ENCODE measurements at places on chromosomes 1 and 21.

DNA sequence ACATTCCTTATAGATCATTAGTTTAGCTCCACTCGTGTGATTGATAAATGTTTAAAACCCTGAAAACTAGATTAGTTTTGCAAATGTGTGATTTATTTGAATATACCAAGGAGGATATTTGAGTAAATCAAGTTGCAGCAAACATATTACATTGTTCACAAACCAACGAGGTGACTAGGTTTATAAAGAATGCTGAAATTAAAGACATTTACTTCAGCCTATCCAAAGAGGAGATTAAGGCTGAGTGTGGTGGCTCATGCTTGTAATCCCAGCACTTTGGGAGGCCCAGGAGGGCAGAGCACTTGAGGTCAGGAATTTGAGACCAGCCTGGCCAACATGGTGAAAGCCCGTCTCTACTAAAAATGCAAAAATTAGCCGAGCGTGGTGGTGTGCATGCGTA, 34.1 kb downstream of the VTCN1 start:
- no peak for DNase-seq

- DNase-seq = no peak
Observed at GRCh38 chr1:175889848-175890247, 146.5 kb upstream of the TNR start.

DNA sequence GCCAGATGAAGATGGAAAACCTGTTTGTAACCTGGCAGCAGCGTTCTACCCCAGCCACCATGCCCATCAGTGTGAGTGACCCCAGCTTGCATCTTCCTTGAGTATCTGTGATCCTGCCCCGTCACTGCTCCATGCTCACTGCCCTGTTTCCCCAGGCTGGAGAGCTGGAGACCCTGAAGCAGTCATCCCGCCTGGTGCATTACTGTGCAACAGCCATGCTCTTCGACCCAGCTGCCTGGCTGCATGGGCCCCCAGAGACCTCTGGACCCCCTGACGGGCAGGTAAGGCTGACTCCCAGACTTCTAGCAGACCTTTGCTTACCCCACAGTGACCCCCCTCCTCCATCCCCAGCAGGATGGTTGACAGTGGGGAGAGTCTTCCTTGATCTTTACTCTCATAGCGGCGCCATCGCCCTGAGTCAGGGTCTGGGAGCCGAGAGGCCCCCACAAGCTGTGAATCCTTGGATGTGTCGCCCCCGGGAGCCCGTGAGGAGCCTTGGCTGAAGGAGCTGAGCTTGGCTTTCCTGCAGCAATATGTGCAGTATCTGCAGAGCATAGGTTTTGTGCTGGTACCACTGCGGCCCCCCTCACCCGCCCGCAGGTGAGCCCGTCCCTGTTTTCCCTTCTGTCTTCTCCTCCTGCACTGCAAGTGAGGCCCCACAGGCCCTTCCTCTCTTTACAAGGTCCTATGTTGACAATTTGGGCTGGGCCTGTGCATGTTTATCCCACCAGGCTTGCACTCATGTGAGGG, 10.4 kb downstream of the HYI start:
- no peak for DNase-seq

- DNase-seq = no peak
Observed at GRCh38 chr1:97128426-97128825, 406.8 kb downstream of the PTBP2 start.

DNA sequence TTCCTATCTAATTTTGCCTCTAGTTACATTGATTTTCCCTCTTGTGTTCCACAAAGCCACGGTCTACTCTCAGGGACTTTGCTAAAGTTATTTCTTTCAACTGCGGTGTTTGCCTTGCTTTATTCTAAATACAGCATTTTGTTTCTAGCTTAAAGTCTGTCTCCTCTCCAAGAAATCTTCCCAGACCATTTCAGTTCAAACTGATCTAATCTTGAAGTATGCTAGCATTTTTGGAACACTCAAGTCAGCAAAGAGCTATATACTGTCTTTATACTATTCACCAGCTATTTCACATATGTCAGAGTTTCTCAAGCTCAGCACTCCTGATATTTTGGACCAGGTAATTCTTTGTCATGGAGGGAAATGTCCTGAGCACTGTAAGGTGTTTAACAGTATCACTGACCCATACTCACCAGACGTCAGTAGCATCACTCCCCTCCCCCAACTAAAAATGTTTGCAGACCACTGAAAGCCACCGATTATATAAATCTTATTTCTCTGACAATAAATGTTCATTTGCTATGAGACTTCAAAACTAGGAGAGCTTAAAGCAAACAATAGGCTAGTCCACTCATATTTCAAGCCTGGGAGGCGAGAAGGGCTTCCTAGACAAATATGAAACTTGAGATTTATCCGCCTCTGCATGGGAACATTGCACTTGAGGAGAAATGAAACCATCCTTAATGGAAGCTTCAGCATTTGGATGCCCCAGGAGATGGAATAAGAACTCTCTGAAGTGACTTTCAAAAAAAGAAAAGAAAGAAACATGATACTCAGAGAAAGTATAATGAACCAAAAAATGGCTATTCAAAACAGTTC, 81.1 kb downstream of the KIAA0319L start:
- DNase-seq = no peak

DNA sequence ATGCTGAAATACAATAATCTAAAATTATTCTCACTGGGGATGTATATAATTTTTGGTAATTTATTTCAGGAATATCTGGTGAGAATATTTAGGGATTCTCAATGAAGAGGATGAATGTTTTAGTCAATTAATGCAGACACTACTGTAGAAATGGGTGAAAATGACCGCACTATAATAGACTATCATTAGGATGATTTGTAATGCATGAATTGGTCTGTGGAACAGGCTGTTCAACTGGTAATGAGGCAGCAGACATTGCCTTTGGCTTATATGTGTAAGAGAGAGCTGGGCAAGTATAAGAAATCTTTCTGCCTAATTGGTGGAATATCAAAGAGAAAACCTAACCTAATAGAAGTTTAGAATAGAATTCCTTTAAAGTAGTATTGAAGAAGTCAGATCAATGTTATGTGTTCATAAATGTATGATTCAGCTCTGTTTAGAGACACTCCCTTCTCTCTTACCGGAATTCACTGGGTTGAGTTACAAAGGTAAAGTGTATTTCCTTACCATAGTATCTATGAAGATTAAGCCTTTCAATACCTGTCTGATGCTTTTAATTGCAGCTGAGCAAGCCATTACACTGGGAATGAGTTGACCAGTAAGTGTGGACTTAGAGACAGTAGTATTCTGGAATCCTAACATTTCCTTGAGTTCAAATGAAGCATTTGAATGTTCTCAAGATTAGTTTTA, 274.5 kb downstream of the S1PR1 start:
- DNase-seq = no peak

DNA sequence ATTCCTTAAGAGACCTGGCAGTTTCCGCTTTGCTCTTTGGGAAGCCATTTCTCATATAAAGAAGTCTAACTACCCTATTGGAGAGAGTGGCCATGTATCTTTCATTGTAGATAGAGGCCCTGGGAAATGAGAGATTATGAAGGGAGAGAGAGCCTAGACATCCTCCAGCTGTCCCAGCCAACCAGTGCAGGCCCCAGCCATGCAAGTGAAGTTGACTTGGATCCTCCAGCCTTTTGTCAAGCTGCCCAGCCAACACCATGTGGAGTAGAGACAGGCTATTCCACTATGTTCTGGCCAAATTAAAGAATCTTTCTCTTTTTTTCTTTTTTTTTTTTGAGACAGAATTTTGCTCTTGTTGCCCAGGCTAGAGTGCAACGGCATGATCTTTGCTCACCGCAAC, 7.1 kb upstream of the ANP32E start:
- DNase-seq = no peak

- no peak for DNase-seq
Observed at GRCh38 chr1:90048043-90048442, 53.1 kb downstream of the ZNF326 start.

DNA sequence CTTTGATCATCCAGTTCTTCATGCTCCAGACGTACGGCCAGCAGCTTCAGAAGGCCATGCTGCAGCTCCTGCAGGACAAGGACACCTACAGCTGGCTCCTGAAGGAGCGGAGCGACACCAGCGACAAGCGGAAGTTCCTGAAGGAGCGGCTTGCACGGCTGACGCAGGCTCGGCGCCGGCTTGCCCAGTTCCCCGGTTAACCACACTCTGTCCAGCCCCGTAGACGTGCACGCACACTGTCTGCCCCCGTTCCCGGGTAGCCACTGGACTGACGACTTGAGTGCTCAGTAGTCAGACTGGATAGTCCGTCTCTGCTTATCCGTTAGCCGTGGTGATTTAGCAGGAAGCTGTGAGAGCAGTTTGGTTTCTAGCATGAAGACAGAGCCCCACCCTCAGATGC, 32.5 kb downstream of the MX1 start:
- DNase-seq = no peak

DNA sequence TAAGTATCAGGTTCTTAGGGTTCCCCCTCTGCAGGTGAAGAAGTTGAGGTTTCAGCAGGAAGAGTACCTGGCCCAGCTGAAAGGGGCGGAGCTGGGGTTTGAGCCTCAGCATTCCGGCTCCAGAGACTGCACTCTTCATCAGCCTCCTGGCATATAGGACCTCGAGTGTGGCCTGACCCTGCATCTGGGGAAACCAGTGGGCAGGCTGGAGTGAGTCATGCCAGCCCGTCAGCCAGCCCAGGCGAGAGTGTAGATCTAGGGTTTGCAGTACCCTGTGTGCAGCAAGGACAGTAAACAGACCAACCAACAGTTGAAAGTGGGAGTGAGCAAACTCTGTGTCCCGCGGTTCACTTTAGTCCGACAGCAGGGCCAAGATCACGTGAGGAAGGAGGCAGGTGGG, 14.1 kb downstream of the MFSD2A start:
- no peak for DNase-seq

- DNase-seq = peak; percentile 19
Observed at GRCh38 chr1:24385160-24385940, 28.2 kb downstream of the STPG1 start.

DNA sequence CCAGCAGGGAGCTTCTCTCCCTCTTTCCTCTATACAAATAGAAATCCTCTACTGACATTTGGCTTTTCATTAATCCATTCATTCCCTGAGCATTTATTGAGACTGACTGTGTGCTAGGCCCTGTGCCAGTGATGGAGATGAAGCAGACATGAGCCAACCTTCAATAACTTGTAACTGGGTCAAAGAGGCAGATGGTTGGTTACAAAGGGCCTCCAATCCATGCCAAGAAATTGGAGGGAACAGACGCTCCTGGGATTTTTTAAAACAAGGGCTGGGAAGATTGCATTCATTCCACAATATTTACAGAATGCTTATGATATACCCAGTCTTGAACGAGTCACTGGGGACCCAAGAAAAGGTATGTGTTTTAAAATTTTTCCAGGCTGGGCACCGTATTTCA, 6.2 kb downstream of the HPCAL4 start:
- DNase-seq = no peak

- DNase-seq = no peak
Observed at GRCh38 chr21:46604975-46605766, at the start of gene S100B. S100B (minus strand) TSS chr21:46605082; CDS start chr21:46602415, 2,667 bp downstream.

DNA sequence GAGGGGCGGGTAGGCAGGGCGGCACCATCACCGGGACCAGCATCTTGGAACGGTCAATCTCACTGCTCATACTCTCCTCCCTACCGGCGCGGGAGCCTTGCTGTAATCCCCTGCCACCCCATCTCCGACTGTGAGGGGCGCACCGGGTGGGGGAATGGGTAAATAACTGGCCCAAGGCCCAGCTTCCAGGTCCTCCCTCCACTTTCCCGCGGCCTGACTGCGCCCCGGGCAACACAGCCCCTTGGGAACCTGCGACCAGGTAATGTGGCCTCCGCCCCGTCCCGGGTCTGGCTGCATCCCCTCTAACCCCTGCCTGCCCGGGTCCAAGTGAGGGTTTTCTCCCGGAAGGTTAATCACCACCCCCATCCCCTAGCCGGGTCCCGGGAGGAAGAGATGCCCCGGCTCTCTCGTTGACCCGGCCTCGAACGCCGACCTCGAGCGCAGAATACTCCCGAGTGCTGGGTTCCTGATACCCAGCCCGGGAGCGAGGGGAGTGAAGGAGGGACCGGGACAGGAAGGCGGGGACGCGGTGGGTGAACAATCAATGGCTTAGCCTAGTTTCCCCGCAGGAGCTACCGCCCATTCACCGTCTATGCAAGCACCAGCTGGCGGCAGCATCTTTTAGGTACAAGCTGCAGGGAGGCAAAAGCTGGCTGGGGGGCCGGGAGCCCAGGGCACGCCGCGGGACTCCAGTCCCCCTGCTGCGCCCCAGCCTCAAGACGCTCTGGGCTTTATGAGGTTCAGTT, 5.9 kb upstream of the LHX9 start:
- DNase-seq = no peak

DNA sequence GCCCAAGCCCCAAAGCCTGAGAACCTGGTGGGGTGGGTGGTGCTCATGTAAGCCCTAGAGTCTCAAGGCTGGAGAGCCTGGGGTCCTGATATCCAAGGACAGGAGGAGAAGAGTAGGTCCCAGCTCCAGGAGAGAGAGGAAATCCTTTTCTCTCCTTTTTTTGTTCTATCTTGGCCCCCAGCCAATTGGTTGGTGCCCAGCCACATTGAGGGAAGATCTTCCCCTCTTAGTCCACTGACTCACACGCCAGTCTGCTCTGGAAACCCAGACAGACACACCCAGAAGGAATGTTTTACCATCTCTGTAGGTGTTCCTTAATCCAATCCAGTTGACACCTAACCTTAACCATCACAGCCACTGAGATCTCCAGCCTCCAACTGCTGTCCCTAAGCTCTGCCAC, 16.2 kb upstream of the LIN9 start:
- no peak for DNase-seq

- no peak for DNase-seq
Observed at GRCh38 chr1:57820356-57821095, 396.7 kb upstream of the DAB1 start.

DNA sequence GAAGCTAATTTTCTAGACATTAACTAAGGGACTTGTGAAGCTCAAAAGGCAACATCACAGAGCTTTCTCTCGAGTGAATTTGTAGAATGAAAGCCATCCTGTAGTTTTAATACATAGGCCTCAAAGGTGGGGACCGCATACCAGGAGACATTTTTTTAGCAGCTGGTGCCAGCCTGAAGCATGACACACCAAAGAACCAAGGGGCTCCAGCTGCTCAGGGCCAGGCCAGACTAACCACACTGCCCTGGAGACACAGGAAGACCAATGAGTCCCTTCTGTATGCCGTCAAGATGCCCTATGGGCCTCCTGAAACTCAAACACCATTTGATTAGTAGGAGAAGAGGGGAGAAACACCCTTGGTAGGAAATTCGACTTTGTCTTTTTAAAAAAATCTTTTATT, 113.9 kb upstream of the CACNA1E start:
- DNase-seq = no peak

DNA sequence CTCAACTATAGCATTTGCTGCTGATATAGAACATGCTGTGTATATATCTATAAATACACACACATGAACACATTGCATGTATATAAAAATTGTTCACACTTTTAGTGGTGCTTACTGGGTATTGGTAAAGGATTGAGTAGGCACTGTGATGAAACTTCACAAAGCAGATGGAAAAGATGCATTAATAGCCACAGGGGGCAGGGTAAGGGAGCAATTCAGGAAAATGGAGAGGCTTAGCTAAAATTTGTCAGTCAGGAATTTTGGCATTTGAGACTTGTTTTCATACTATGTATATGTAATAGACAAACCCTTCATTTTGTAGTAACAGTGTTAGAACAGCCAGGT, 633 bp upstream of the PPFIA4 start:
- no peak for DNase-seq

GRCh38 chr1:109350655-109351054, 43.8 kb upstream of the MYBPHL start:
- DNase-seq = no peak

Measured in activated CD4-positive, alpha-beta T cell treated with anti-CD3 and anti-CD28 coated beads, Interleukin-2, amount 50 U/mL, for 4 hours (primary cell).